Caki2 (cell line): ENCODE measurements at places on chromosomes 13 and 19.

DNA sequence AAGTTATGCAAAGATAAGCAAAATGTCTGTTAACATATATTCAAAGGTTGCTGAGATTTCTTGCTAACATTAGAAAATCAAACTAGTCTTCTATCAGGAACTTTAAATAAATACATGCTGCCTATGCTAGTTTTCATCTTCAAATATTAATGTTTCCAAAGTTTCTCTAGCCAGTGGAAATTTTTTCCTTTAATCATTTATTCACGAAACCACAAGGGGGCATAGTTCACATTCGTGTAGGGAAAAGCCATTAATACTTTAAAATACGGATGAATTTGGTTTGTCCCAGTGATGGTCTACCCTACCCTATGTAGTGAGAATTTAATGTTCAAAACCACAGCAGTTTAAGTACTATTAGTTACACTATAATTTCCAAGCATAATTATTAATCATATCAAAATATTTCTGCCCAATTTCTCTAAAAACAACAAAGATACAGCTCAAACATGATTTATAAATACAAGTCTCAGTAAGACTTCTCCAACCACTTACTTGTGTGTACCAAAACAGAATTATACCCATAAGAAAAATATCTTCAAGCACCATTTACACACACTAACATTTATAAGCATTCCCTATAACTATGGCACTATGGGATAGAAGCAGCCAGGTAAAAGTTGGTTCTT lies 16.2 kb downstream of the NUFIP1 start:
- peak; percentile 17 for DNase-seq

DNA sequence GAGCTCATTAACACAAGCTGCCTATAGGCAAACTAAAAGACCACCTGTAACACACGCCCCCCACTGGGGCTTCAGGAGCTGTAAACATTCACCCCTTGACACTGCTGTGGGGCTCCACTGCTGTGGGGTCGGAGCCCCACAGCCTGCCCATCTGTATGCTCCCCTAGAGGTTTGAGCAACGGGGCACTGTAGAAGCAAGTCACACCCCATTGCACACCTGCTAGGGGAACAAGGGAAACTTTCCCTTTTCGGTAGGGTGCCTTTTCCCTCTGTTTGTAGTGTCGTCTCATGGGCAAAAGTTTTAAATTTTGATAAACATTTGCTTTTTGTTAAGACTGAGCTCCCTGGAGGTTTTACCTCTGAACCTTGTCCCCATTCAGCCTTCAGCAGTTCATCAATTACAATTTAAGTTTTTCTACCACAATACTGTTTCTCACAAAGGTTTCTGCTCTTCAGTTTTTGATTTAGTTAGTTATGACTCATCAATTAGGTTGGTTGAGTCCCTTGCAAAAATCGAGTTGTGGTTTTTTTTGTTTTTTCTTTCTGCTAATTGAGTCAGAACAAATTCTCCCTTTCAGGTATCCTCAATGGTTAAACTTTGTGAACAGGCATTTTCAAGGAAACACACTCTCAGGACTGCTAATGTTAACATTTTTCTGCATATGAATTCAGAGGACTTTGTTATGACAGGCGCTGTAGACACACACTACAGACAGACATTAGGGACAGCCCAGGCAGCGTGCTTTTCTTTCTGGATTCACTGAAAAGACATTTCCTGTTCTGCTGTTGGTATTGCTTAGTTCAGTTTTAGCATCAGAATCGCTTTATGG lies 35.1 kb downstream of the ZNF433 start:
- no peak for DNase-seq

GRCh38 chr19:51250786-51251467 lies at the start of gene SIGLECL1:
TSS of gene SIGLECL1 (plus strand) at chr19:51251080. CDS start at chr19:51264073, 12,993 bp downstream.
- DNase-seq, result peak; percentile 100

GRCh38 chr19:50500753-50501151 lies 10.2 kb downstream of the JOSD2 start:
- DNase-seq, result no peak

- peak; percentile 44 for DNase-seq
Observed at GRCh38 chr13:26051231-26051656, 572 bp downstream of the SHISA2 start.

GRCh38 chr13:42996584-42996983 lies 4.5 kb upstream of the EPSTI1 start:
- DNase-seq, result no peak

DNA sequence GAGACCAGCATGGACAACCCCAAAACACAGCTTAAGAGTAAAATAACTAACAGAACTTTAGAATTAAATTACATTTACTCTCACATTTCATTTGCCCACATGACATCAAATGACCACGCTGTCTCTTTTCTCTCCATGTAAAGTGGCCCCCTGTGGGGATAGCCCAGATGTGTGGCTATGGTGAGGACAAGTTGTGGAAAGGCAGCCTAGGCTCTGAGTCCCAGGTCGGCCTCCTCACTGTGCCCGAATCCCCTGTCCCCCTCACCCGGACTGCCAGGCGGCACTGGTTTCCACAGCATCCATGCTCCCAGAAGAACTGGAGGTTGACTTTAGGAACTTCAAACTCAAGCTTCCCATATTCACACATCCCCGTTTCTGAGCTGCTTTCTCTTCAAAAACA lies 111.8 kb upstream of the UQCRFS1 start:
- no peak for DNase-seq

- peak; percentile 13 for DNase-seq
Observed at GRCh38 chr19:6417713-6418561, 6.7 kb downstream of the KHSRP start.

DNA sequence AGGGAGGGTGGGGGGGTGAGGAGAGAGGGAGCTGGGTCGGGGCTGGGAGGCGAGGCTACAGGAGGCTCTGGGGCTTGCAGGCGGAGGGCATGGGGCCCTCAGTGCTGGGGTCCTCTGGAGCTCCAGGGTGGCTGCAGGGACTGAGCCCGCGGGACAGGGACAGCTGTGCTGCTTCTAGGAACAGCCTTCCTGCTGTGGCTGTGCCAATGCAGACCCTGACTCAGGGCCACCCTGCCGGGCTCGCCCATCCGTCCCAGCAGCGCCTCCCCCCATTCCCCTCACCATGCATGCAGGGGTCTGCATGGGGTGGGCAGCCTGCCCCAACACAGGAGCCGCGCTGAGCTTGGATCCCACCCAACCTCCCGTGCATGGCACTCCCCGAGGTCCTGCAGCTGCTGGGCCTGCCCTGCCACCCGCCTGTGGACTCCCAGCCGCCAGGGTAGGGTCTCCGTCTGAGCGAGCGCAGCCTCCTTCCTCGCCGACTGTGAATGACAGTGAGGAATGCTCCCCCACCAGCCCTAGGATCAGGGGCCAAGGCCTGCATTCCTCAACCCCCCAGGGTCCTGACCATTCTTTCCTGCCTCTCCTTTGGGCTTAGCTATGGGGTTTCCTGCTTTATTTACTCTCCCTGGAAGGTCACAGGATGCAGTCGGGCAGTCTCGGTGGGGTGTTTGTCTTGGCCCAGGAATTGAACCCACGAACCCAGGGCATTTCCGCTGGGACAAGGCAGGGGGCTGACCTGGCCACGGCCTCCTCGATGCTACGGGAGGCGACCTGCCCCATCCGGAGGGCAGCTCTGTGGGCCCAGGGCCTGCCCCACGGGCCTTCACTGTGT lies 23.4 kb downstream of the CEBPG start:
- no peak for DNase-seq

DNA sequence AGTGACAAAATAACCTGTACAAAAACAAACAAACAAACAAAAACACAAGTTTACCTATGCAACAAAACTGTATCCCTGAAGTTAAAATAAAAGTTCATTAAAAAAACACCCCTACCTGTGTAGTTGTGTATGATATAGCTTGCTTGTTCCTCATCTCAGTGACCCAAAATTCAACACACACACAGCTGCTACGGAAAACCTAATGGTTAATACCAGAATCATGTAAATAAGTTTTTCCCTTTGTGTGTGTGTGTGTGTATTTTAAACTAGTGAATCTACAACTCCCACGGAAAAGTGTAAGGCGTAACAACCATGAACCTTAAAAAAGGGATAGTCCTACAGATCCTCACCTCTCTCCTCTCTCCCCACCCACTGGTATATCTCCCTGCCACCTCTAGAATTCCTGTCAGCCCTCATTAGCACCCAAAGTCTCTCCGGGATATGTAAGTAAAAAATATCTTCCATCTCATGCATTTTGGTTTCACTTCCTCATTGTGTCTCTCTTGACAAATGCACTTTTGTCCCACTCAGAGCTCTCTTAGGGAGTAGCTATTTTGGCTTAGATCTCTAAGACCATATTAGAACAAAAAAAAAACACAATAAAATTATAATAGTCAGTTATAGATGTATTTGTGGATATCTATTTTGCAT lies 2236.5 kb downstream of the PCDH9 start:
- DNase-seq, result no peak

GRCh38 chr19:41646589-41647204 lies 19.8 kb upstream of the CEACAM4 start:
- DNase-seq, result no peak

DNA sequence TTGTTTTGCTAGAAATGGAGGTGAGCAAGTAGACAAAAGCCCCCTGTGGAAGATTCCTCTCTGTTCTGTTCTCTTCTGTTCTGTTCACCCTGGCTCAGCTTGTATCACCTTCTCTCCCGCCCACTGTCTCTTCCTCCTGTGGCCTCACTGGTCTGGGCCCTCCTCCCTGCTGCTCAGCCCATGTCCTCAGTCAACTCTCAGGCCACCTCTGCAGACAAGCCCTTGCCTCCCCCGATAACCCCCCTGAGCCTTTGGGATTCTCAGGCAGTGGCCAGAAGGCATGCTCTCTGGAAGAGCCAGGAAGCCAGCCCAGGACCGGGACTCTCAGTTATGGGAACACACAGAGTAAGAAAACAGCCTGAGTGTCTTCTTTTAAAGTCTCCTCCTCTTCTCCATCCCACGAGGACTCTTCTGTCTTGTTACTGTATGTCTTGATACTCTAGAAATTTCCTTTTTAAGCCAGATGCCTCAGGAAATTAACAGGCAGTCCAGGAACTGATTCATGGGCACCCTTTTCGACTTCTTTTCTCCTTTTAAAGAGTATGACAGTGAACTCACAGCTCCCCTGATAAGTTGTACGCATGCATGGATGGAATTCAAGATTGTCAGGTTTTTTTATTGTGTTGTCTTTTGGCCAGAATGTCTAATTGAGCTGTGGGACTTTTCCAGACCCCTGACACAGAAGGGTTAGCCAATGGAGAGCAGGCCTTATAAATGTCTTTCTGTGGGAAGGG lies 33.7 kb downstream of the SHISA2 start:
- DNase-seq, result no peak

GRCh38 chr19:41566001-41566400 lies 10.0 kb upstream of the CEACAM21 start:
- no peak for DNase-seq

GRCh38 chr13:21328836-21329477 lies 130.1 kb downstream of the ZDHHC20 start:
- no peak for DNase-seq

GRCh38 chr13:28494778-28495537 lies at the start of gene FLT1:
TSS of gene FLT1 (minus strand) at chr13:28495128. CDS start at chr13:28494843, 285 bp downstream.
- DNase-seq, result no peak

DNA sequence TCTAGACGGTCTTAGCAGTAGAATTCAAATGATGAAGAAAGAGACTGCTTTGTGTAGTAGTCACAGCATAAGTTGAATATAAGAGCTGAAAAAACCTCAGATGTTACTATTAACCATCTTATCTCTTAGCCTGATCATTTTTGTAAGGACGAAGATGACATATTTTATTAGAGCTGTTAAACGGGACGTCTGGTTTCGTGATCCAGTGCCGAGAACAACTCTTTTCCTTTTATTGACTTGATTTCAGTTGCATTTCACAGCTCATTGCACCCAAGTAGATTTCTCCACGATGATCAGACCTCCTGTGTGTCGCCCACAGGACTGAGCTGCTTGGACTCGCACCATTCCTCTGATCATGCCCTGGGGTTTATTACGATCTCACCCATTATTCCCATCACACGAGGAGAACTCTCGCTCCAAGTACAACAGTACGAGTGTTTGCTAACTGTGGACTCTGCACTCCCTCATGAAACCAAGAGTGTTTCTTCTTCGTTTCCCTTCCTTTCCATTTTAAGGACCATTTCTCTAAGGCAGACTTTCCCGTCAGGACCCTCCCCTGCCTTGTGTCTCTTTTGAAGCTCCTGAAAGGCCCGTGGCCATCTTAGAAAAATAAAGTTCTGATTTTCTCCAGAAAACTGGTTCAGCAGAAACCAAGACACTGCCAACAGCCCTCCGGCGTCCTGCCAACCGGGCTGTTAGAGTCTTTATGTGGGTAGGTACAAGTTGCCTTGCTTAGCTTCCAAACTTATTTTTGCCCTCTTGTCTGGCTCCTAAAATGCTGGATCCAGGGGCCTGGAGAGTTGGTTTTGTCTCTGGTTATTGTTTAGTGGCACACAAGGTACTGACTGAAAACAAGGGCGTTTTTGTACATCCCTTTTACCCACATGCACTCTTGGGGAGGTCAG lies 48.2 kb upstream of the RNF113B start:
- DNase-seq, result no peak

GRCh38 chr13:44142540-44142867 lies 231.1 kb upstream of the SERP2 start:
- DNase-seq, result no peak

DNA sequence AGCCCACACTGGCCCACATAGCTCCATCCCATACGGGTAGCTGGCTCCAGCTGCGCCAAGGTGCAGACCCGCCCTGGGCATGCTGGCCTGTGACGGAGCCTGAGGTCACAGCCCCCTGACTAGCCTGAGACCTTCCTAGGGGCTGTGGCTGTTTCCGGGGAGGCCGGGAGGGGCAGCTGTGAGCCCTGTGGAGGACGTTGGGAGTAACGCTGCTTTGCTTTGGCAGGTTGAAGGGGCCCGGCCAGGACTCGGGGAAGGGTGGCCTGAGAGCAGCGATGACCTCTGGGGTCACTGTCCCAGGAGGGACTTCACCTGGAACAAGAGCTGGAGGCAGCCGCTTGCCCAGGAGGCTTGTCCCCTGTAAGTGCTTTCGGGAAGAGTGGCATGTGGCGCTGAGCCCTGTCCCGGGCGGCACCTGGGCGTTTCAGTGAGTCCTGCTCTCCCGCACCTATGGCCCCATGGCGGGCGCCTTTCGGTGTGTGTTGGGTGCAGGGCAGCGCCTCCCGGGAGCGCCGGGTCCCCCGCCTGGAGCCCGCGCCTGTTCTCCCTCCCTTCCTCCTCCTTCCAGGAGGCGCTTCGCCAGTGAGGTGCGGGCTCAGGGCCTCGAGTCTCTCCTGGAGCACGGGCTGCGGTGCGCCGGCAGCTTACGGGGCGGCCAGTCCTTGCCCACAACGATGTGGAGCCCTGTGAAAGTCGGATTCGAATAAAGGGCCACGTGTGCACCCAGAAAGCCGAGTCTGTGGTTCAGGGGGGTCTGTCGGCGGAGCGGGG lies 1.1 kb upstream of the FAM174C start:
- no peak for DNase-seq

GRCh38 chr19:44660081-44660480 lies 11.2 kb upstream of the CEACAM19 start:
- DNase-seq, result no peak

- DNase-seq, result no peak
Observed at GRCh38 chr19:51086153-51086850, 3.6 kb upstream of the KLK14 start.

DNA sequence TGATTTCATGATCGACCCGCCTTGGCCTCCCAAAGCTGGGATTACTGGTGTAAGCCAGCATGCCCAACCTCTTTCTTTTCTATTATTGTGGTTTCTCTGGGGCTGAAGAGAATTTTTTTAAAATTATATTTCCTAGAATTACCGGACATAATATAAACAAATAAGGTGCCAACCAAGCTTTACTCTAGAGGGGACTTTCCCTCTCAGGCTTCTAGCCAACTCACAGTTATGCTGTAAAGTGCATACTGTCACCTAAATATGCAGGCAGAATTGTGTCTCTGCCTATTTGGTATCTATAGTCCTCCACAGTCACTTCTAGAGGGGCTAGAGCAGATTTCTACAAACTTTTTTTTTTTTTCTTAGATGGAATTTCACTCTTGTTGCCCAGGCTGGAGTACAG lies 41.6 kb upstream of the ZNF681 start:
- DNase-seq, result no peak

- no peak for DNase-seq
Observed at GRCh38 chr13:106656186-106656585, 88.2 kb upstream of the ARGLU1 start.
